ENCODE measurements at places on chromosomes 7 and 10.

DNA sequence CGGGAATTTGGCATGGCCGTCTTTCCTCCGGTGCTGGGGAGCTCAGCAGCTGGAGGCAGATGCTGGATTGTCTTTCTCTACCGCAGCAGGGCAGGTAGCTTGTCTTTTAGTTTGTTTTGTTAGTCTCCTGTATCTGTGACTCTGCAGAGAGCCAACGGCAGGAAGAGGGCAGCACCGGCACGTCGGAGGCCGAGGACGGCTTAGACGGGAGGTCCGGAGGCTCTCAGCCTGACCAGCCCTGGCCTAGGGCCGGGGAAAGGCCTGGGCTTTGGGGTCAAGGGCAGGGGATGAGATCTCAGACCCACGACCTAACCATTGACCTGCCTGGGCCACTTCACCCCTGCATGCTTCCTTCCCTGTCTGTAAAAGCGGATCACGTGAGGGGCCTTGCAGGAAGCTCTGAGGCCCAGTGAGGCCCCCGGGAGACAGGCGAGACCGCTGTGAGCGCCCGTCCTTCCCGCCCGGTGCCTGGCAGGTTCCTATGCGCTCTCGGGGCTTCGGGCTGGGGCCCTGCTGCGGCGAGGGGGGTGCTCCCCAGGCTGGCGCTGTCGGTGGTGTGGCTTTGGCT lies 72.7 kb downstream of the LHPP start:
- DNase-seq, result no peak

GRCh38 chr10:75211007-75211691 lies 553 bp downstream of the VDAC2 start:
- no peak for DNase-seq

GRCh38 chr7:55132890-55133551 lies 114.2 kb downstream of the EGFR start:
- no peak for DNase-seq

DNA sequence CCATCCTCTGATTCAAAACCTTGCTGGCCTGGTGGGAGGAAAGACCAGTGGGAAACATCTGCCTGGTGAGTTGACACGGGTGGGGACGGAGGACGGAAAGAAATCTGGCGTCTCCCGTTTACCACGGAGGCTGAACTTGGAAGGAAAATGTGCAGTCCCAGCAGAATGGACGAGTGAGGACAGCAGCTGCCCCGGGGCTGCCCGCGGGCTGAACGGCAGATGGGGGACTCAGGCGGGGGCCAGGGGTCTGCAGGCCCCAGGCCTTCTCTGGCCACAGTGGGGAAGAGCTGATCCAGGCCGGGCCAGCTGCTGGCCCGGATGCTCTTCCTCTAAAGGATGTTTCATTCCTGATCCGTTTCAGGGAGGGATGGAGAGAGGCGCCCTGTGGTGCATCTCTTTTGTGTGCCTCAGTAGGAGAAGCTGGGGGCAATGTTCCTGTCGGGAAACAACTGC lies 147.5 kb upstream of the CHST15 start:
- DNase-seq, result no peak

DNA sequence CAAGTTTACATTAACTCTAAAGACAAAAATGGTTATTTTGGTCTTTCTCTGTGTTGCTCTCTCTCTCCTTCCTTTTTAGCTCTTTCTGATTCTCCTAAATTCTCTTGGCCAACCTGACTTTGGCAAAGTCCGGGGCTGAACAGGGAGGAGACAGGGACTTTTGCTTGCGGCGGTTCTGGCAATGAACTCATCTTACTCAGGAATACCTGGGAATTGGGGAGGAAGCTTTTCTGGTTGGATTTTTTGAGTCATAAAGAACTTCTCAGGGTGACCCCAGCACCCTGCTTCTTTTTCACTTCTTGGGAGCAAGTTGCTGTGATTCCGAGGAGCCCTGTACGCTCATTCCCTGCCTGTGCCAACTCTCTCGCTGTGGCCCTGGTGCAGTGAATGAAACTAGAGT lies 16.0 kb downstream of the GATA3 start:
- DNase-seq, result no peak

DNA sequence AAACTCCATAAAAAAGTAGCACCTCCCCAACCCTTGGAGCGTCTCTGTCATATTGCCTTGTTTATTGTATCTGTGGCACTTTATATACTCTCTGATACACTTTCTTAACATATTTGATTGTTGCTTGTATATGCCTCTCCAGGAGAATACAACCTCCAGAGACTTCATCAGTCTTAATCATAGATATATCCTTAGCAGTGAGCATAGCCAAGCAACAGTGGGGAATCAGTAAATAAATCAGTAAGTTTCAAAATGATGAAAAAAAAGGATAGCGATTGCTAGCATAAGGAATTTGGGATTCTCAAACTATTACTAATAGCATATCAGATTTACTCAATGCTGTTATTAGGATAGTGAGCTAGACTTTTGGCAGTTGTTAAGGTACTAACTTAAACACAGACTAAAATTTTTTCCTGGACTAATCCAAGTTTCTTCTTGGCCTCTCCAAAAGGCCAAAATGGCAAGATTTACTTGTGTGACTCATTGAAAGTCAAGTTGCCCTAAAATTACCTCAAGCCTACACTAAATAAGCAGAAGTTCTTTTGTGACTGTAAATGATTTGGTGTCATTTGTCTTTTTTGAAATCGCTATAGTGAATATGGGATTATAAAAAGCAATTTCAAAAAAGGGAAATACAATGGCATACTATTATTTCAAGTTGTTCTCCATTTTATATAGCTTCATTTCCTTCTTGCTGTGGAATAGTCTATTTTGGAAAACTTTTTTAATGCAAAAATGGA lies 177.9 kb downstream of the CHN2 start:
- DNase-seq, result no peak

GRCh38 chr10:9869606-9870176 lies 1148.0 kb upstream of the CELF2 start:
- no peak for DNase-seq

DNA sequence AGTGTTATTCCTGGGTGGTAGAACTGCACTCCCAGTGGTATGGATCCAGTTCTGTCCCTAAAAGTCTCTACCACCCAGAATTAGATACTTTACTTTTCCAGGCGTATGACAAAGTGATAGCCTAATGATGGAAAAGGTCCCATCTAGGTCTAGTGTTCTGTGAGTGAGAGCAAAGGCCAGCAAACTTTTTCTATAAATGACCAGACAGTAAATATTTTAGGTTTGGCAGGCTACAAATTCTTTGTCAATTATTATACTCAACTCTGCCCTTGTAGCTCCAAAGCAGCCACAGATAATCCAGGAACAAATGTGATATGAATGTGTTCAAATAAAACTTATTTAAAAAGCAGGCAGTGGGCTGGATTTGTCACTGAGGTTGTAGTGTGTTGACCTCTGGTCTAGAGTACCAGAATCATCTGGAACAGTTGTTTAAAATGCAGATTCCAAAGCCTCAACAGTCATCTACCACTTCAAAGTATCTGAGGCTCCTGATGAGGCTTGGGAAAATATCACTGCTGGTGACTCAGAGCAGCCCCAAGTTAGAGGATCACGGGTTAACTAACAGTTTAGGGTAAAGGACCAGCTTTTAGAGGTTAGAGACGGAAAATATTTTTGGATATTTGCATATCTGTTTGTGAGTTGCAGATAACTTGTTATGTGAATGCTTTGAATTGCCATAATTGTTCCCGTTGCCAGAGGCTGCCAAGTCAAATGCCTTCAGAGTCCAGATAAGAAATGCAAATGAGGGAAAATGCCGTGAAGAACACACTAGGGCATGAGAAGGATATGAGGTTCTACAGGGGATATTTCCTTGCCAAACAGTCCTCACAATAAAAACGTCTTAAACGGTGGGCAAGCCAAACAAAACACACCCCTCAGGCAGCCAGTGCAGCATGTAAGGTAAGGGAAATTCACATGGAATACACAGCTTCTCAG lies 19.4 kb downstream of the NRAP start:
- DNase-seq, result peak; percentile 46

DNA sequence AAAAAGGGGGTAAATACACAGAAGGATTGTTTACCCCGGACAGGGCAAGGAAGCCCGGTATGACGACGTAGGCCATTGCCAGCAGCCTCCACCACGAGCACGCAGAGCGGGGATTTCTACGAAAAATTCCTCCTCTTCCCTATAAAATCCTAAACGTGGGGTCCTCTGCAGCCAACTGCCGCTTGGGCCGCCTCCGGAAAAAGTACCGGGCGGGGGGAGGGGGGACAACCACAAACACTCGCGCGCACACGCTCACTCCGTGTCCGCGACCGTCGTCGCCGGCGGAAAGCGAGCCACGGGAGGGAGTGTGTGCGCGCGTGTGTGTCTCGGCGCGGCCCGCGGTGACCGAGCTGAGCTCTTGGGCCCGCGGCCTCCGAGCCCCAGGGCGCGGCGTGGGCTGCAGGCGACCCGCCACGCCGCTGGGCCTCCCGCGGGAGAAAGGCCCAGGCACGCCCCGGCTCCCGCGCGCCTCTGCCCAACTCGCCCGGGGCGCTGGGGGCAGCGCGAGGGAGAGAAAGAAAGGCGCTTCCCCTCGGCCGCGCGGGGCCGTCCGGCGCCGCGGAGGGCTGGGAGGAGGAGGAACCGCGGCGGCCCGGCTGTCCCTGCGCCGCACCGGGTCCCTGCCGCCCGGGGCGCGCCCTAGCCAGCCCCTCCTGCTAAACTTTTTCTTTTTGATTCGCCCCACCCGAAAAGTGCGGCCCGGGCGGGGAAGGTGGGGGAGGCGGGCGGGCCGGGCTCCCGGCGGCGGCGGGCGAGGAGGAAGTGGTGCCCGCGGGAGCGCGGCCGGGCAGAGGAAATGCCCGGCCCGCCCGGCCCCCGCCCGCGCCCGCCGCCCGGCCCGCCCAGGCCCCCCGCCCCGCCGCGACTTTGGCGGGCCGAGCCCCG lies 1.5 kb downstream of the CTBP2 start:
- DNase-seq, result no peak

DNA sequence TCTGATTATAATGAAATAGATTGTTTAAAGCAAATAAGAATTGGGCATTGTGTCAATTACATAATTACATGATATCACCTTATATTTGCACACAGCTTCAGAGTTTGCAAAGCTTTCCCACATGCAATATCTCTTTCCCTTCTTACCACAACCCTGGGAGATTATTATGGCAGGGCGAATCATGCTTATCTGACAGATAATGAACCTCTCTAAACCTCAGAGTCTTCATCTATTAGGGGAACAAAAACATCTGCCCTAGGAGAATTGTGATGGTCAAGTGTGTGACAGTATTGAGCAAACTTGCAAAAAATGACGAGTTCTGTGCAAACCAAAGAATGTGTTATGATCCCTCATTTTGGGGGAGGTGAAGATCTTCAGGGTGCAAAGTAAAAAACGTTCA lies 90.0 kb downstream of the MYOF start:
- no peak for DNase-seq

- no peak for DNase-seq
Measured at GRCh38 chr7:8133188-8133848, 128.6 kb downstream of the ICA1 start.

GRCh38 chr10:129853562-129853903 lies 110.5 kb downstream of the EBF3 start:
- no peak for DNase-seq

- DNase-seq, result no peak
Measured at GRCh38 chr7:130878785-130879184, 144.8 kb upstream of the KLF14 start.

- no peak for DNase-seq
Measured at GRCh38 chr10:106978756-106979155, 185.8 kb downstream of the SORCS1 start.

- no peak for DNase-seq
Measured at GRCh38 chr7:139116999-139117398, 7.5 kb upstream of the ZC3HAV1 start.

DNA sequence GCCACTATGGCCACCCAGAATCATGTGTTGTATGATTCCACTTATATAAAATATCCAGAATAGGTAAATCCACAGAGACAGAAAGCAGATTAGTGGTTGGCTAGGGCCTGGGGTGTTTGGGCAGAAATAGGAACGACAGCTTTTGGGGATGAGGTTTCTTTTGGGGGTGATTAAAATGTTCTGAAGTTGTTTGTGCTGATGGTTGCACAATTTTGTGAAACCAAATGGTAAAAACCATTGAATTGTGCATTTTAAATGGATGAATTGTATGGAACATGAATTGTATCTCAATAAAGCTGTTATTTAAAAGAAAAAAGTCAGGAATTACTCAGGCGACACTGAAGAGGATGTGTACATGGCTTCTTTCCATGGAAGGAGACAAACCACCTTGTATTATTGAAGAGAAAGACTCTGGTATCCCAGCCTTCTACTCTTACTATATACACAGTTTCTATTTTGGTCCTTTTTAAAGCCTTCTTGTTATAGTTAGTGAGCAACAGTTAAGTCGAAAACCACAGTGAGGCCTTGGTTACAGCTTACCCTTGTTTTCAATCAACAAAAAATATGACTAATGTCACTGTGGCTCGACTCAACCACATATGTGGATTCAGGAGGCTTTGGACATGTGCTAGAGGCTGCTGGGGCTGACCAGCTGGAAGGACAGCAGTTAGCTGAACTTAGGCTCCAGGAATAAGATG lies 57.1 kb upstream of the KMT2E start:
- no peak for DNase-seq

GRCh38 chr10:42864575-42864974 lies 82.0 kb downstream of the BMS1 start:
- no peak for DNase-seq

DNA sequence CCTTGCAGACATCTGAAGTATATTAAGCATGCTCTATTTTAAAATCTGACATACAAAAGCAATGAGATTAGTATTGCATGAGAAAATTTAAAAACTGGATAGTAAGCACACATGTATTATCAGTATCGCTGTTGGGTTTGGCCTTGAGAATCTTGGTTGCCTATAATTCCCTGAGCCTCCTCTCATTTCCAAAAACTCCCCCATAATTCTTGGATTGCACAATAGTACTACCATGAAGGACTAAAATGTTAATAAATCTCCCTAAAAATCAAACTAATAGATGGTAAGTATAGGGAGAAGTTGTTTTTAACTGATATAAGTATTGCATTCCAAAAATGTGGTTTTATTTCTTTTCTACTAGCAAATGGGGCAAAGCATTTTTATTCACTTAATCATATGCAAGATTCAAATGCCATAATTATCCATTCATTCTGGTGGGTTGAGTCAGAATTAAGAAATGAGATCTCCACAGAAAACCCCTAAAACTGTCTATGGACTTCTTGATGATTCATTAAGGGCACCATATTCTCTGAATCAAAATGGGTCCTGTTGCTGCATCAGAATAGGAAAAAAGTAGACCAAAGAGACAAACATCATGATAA lies 10.3 kb upstream of the VIM start:
- DNase-seq, result no peak

DNA sequence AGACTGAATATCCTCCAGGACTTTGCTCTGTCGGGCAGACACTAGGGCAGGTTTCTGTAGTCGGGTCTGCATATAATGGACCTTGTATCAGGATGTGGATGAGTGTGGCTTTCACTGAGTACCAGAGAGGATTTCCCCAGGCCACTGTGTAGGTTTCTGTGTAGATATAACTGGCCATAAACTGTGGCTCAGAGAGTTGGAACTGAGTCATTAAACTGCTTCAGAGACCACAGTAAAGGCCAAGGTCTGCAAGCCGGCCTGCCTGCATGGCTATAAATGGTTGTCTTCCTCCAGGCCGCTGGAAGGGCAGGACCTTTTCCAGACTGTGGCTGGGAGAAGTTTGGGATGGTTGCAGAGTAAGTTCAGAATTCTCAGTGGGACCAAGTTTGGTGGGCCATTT lies 16.9 kb downstream of the ZNF92 start:
- no peak for DNase-seq
